Stimulated activated CD8-positive, alpha-beta memory T cell treated with anti-CD3 and anti-CD28 coated beads, Interleukin-12 subunit alpha, Interleukin-12 subunit beta, amount 100 ng/mL, for 1 hour (primary cell): ENCODE measurements at places on chromosomes 3 and 15.
A peak's percentile ranks its signal among the peaks of the same experiment; 100 is the strongest.

DNA sequence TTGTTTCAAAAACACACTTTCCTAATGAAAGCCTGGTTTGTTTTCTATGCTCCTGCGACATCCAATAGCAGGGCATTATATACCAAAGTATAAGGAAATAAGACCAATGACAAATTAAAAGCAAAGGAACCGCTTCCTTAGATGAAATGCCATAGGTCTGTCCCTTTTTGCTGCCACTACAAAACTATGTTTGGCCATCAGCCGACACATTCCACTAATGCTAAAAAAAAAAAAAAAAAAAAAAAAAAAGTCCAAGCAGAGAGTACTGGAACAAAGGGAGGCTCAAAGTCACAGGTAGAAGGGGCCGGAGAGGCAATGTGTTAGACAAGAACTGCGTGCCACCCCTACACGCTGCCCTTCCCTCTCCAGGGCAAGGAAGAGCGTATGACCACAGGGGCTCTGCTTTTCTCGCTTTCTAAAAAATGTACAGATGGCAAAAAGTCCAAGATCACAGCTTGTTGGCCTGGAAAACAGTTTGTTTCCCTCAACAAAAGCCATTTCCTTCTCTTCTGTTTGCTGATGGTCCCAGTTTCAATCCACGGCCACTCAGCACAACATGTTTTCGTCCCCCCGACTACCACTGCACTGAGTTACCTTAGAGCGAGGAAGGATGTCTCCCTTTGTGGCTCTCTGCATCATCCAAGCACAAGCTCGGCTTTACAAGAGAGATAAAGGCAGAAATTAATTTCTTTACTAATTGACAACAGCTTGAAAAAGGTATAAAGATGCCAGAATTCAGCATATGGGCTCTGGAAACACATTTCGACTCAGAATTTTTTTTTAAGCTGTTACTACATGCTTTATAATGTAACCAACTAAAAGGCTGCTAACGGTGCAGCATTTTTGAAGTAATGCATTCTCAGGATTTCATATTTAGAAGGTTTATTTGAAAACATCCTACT, 70.8 kb downstream of the ABTB1 start:
- no peak for DNase-seq

- DNase-seq: no peak
These were observed 3.5 kb upstream of the TGM5 start for GRCh38 chr15:43270113-43270665.

DNA sequence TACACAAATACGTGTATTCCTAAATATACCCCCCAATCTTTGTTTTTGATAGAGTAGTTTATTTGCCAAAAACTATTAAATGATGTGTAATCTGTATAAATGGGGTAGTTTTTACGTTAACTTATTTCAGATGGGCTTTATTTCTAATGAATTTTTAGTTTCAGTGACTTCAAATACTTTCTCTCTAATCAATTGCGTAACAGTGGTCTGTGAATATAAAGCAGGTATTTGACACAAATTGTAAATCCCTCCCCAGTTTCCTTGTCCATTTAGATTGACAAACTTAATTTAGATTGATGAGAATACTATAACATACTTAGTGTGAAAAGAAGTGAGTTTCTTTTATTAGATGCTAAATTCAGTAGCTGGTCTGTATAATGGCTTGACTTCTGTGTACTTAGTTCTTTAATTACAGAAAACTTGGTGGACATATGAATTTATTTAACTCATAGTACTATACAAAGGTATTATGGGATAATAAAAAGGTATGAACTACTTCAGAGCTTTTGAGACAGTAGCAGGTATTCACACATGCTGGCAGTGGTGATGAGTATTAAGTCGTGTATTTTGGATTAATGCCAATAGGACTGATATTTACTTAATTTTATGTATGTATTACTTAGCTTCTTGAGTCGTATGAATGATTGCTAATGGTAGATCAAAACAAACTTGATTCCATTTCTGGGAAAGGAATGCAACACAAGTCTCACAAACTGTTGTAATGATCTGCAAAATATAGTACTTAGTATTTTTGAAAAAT, 81.6 kb downstream of the STT3B start:
- DNase-seq: no peak

GRCh38 chr15:66966256-66966655, 99.1 kb upstream of the SMAD3 start:
- DNase-seq: no peak

GRCh38 chr3:153166206-153166605, 4.2 kb downstream of the RAP2B start:
- DNase-seq: no peak

- DNase-seq: no peak
These were observed 90.1 kb downstream of the SATB1 start for GRCh38 chr3:18334837-18335601.

- no peak for DNase-seq
These were observed 17.1 kb downstream of the APBA2 start for GRCh38 chr15:28902856-28903255.

DNA sequence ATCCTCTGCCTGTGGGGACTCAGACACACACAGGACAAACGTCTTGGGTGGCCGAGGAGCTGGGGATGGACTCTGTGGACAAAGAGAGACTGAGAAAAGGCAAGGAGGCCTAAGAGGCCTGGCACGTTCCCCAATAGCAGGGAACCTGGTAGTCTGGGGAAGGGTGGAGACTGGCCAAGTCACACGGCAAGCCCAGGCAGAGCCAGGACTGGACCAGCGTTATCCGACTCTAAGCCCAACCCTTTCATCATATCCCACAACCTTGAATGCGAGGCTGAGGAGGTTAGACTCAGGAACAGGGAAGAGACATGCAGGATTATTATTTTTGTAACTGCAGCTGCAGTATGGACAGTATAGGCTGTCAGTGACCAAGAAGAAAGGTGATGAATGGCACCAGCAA, 53.4 kb downstream of the SLC6A11 start:
- DNase-seq: no peak

DNA sequence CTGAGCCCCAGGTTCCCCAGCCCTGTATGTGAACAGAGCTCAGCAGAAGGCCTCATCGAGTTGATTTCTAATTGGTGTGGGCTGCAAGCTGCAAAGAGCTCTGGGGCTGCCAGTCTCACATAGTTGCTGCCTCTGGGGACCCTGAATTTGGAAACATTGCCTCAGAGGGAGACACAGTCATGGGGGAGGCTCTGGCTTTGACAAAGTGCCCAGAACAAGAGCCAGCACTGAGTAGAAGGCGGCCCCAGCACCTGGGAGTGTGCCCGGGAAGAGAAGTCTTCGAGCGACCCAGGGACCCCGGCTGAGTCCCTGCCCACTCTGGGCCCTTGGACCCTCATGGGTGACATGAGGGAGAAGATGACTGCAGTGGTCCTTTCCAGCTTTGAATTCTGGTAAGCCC, 7.3 kb downstream of the NTRK3 start:
- DNase-seq: no peak

DNA sequence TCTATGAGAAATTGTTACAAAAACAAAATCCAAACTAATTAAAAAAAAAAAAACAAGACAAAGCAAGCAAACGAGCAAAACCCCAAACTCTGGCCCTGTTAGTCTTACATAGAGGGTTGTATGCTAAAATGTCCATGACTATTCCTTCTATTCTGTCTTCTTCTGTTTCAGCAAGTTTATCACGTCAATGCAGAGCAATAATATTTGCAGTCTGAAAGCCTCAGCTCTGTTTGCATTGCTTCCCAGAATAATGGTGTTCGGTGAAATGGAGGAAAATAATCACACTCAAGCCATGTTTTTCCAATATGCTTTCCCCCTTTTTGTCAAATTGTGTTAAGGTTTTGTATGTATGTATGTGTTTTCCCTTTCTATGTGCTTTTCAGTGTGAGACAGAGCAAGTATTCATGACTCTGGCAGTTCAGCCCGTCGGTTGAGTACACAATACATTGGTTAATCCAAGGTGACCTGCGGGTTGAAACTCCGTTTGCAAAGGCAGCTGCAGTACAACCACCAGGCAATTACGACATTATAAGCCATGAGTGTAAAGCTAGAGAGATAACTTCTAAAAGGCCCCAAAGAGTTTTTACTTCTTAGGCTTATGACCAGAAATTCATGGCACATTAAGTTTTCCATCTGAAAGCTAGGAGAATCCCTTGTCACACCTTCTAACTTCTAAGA, 34.9 kb upstream of the MAGI1 start:
- DNase-seq: no peak

DNA sequence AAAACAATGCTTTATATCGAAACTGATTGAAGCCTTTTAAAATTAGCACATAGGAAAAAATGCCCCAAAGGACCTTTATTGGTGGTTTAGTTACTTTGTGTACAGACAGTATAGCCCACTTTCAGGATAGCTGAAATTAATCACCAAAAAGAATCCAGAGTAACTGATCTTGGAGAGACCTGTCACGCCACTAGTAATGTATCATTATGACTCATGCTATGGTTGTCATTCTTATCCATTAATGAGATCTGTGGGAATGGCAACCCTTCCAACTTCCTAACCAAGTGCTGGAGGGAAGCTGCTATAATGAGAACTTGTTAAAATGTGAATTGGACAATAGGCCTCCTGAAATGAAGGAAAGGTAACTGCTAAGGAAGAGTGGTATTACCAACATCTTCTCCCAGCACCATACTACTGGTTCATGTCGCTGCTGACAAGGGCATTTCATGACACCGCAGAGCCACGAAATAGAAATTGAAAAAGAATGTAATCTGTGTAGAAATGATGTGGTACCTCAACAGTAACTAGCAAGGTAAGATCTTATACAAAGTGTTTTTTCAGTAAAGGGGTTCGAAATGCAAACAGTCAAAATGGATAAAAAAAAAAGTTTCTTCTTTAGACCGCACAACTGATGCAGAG, 7.1 kb upstream of the EMC4 start:
- no peak for DNase-seq

- DNase-seq: no peak
These were observed 122.9 kb upstream of the PTPRG start for GRCh38 chr3:61438253-61439121.

GRCh38 chr3:152266221-152266995, 2.3 kb upstream of the MBNL1 start:
- no peak for DNase-seq

GRCh38 chr3:30319713-30320112, 286.7 kb upstream of the TGFBR2 start:
- peak; percentile 3 for DNase-seq

DNA sequence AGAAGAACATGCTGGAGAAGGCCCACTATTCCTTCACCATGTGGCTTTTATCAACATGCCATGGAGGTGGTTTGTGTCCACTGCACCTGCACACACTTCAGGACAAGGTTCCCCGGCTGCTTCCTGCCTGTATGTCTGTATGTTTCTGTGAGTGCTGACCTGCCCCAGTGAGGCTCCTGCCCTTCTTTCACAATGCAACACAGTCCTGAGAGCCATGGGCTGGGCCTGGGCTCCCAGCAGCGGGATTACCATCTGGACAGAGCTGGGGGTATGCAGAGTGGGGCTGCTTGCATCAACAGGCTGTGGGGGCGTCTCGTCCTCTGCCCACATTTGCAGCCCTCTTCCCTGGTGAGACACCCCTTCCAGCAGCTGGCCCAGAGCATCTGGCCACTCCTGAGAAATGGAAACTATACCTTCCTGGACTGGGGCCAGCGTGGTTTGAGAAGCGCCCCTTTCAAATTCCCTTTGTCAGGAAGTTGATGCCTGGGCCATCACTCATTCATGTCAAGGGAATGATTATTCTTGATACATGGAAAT, 29.3 kb upstream of the C15orf39 start:
- no peak for DNase-seq

DNA sequence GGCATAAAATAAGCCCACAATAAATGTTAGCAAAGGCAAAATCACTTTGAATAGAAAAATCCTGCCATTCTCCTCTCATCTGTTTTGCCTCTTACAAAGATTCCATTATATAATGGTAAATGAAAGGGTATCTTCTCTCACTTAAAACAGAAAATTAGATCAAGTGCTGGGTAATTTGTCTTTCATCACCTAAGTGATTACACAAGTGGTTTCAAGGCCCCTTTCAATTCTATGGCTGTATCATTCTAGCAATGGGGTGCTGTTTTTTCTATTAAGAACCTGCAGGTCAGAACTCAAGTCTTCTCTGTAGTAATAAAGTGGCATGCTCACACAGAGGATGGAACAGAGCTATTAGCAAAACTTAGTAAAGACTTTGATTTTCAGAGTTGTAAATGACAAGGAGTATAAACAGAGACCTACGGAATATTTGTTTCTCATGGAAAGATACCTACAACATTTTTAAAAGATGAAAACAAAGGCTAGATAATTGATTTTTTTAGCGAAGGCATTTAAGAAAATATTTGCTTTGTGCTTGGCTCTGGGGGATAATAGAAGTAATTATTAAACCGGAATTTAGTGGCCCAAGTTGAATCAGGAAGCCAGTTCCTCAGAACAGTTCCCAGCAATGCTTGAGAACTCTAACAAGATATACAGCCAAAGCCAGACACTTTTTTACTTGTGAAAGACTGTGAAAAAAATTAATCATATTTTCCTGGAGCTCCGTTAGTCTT, 137.4 kb downstream of the CMSS1 start:
- no peak for DNase-seq

DNA sequence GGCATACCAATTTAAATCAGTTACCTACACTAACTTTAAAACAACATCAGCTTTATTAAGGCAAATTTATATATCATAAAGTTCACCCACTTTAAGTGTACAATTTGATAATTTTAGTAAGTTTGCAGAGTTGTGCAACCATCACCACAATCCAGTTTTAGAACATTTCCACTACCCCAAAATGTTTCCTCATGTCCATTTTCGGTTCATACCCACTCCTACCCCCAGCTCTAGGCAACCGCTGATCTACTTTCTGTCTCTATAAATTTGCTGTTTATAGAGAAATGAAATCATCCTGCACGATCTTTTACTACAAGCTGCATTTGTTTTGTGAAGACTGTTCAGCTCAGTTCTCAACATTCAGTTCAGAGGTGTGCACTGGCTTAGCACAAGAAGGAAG, 31.5 kb upstream of the FAM81A start:
- DNase-seq: no peak

DNA sequence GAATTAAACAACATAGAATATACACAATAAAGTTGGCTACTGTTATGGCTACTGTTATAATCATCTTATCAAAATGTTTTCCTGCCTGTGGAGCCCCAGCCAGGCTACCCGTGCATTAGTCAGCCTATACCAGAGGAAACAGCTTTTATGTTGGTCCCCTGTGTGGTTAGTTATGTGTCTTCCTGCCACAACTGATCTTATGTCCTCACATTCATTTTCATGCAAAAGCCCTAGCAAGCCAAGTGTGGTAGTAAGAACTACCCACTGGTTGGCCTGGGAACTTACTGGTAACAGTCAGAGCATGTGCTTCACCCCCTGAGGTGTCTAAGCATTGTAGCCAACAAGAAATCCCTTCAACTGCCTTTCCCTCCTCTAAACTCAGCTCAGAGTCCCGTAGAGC, 21.8 kb downstream of the MGLL start:
- no peak for DNase-seq

DNA sequence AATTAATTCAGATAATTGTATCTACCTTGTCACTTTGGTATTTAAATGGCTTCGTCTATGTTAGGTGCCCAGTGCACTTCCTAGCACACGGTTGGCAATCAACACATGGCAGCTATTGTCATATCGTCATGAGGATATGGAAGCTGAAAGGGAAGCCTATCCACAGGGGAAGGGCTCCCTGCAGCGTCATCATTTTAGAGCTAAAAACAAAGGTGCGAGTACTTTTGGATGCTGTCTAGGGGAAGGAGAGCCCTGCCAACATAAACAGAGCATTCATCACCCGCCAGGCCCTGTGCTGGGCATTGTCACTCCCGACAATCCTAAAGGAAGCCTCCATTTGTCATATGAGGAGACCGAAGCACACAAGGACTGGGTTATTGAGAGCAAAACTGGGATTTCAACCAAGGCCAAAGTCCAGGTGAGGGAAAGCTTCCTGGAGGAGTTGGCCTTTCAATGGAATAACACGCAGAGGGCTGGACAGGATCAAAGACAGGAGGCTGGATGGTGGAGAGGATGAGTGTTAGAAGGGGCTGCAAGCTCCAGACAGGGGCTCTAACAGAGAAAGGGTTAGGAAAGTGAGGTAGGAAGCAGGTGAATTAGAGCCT, 8.0 kb upstream of the PARL start:
- DNase-seq: no peak
